ENCODE measurements at places on chromosomes 2 and 18.

GRCh38 chr2:8669157-8669817 lies 12.6 kb upstream of the ID2 start:
- DNase-seq, result no peak

DNA sequence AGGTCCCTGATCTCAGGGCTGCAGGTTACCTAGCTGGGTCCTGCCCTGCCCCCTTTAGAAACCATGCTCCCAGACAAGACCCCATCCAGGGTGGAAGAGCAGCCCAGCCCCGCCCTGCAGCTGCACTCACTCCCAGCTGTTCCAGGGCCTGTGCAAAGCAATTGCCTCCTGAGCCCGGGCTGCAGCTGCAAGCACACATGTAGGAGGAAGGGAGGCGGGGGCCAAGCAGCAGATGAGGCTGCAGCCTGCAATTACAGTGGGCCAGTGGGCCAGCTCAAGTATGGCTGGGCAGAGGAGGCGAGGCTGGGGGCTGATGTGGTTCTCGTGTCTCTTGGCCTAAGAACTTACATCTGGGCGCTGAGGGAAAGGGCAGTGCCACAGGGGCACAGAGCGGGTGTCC lies 65.4 kb upstream of the TUBA3E start:
- no peak for DNase-seq

DNA sequence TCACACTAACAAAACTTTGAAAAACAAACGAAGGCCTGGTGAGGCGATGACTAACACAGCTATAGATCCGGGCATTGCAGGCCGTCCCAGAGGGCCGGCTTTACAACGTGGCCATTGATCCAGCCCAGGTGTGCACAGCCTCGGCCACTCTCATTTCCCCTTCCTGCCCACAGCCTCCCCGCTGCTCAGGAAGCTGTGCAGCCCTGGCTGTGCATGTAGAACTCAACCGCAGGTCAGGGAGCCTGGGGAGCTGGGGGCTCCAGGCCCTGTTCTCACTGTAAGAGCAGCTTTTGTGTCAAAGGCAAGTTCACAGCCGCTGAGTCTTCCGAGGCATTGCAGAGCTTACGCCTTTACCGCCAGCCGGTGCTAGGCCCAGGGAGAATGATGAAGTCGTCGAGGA lies 87.2 kb downstream of the LONRF2 start:
- no peak for DNase-seq

DNA sequence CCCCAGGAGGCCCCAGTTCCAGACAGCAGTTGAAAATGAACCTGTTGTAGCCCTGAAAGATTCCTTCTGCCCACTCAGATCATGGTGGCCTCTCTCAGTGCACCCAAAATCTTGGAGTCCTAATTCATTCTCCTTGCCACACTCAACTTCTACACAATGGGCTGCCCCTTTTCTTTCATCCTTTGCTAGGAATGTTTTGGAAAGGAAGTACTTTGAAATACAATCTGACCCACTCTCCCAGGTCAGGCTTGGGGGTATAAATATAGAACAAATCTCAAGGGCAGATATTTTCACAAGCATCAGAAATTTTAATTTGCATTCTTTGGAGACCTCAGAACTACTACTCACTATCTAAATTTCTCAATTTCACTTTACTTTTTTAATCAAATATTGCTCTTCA lies 103.2 kb upstream of the SH3BP4 start:
- DNase-seq, result no peak

GRCh38 chr2:241298673-241299072 lies 16.8 kb downstream of the HDLBP start:
- no peak for DNase-seq

- DNase-seq, result no peak
These were observed 42.5 kb downstream of the PIEZO2 start for GRCh38 chr18:11106894-11107293.

- DNase-seq, result no peak
These were observed 39.6 kb upstream of the BOD1L2 start for GRCh38 chr18:57107140-57107832.

GRCh38 chr2:200756618-200757321 lies 54.9 kb upstream of the BZW1 start:
- no peak for DNase-seq

DNA sequence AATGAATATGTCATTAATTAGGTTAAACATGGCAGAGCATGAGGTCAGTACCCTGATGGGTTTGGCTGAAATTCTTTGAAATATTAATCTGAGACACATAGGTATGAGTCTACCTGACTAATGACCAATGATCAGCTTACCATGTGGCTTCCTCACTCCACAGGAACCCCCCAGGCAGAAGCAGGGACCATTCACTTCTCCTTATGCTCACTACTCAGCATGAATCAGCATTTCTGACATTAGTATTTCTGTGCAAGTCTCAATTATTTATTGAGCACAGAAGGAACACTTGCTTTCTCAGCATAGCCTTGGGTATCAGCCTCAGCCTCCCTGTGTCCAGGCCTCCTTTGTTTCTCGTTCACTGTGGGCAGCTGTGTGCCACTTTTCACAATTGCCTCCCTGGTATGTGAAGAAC lies 9.3 kb upstream of the KCNE4 start:
- no peak for DNase-seq

DNA sequence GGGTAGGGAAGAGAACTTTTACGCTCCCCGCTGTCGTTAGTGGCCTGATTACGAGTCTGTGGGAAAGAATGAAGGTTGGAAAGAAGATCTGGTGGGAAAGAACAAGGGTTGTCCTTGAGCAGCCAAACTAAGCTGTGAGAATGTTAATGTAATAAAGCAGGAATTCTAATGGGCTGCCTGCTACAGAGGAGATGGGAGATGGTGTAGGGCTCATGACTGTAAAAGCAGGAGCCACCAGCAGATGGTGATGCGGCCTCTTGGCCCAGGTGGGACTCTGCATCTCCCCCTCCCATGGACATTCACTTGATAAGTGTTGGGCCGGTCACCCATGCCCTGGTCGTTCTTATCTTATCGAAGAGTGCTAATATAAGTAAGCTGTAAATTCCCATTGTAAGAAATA lies 150.0 kb downstream of the NEDD4L start:
- DNase-seq, result peak; percentile 40

All from ovary (tissue), 10 donors.